ENCODE measurements at places on chromosomes 2 and 18.

GRCh38 chr2:165067643-165068486 is 112.5 kb upstream of the SLC38A11 start:
- no peak for DNase-seq

- no peak for DNase-seq
These were observed 1435.7 kb downstream of the LRP1B start for GRCh38 chr2:140695155-140695554.

DNA sequence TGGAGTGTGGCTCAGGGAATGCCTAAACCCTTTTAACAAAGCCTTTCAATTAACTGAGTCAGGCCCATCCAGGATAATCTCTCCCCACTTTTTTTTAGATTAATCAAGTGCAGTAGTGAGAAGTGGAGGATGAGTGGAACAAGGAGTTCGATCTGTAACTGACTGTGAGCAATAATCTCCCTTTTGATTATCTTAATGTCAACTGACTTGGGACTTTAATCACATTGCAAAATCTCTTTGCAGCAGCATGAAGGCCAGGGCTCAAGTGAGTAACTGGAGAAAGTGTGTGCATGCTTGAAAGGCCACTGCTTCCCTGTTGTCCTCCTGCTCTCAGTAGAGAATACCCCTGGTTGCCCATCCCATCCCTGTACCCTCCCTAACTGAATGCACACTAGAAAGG is 32.1 kb upstream of the HS6ST1 start:
- DNase-seq, result no peak

- no peak for DNase-seq
These were observed 681.7 kb upstream of the FSHR start for GRCh38 chr2:49836017-49836416.

DNA sequence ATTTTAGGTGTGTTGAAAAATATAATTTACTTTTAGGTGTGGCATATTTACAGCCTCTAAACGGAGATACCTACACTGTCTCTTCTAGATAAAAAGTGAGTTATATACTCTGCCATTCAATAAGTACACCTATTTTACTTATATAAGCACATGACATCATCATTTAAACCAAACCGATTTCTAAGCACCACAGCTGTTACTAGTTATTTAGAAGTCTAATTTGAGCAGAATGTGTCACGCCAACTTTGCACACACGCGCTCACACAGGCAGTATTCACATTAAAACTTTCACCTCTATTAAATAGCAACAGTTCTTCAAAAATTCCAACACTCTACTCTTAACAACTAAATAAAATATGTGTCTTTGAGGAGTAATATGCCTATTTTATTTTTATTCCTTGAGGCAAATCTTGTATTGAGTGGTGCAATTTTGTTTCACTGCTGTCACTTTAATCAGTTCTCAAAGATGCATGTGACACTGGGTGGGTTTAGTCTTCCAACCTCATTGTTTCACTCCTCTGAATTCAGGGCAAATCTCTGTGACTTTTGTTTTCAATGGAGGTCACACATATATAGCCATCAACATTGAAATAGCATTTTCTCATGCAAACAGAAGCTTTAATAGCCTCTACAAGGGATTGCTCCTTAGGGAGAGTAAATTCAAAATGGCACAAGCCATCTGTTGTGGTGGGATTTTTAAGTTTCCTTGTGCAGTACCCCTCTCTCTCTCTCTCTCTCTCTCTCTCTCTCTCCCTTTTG is 721.0 kb downstream of the PLCL1 start:
- DNase-seq, result no peak

GRCh38 chr18:76958692-76959341 is 136.5 kb downstream of the ZNF236 start:
- no peak for DNase-seq
